ENCODE measurements at places on chromosomes 6 and 20.

GRCh38 chr20:24983896-24984295 is 8.7 kb downstream of the APMAP start:
- DNase-seq = no peak

DNA sequence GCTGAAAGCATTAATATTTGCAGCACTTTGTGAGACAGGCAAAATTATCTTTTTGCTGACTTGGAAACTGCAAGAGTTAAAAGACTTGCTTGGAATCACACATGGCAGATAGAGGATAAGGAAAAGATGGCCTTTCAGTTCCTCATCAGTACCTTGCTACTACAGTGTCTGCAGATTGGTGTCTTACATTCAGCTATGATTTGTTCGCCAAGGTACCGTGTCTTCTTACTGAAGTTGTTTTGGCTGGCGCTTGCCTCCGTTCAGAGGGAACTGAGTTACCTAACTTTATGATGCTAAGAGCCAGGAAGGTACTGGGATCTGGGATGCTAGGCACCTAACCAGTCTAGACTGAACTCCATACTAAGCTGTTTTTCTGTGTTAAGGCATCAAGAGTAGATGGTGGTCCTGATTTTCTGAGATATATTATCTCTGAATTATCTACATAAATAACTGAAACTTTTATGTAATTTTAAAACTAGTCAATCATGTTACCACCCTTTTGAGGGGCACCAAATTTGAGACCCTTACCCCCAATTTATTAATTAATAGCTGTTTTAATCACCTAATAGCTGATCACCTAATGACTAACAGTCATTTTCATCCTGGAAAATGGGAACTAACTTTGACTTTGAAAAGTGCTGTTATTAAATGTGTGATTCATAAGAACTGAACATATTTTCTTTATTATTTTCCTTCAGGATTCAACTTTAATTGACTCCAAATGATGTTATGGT is 2.5 kb downstream of the WTAP start:
- peak; percentile 18 for DNase-seq

- no peak for DNase-seq
These were observed 37.3 kb downstream of the ZNF217 start for GRCh38 chr20:53556267-53556897.

DNA sequence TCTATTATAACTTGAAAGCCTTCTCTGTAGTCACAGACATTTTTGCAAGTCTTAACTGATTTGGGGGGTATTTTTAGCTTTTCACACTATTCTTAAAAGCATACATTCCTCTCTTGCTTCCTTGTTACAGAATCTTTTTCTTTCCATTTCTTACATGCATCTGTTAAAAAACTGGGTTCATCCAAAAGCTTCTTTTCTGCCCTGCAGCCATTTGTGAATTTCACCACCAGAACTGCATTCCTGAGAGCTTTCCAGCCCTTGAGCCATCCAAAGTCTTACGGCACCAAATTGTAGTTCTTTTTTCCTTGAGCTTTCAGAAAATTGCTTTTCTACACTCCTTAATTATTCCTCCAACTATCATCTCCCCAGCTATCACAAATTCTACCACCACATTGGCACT is 19.7 kb upstream of the GSTA4 start:
- DNase-seq = no peak

- DNase-seq = no peak
These were observed 1.1 kb downstream of the PPP1R18 start for GRCh38 chr6:30685157-30686008.

- DNase-seq = no peak
These were observed 13.0 kb downstream of the DYNLT2 start for GRCh38 chr6:169738204-169738975.

DNA sequence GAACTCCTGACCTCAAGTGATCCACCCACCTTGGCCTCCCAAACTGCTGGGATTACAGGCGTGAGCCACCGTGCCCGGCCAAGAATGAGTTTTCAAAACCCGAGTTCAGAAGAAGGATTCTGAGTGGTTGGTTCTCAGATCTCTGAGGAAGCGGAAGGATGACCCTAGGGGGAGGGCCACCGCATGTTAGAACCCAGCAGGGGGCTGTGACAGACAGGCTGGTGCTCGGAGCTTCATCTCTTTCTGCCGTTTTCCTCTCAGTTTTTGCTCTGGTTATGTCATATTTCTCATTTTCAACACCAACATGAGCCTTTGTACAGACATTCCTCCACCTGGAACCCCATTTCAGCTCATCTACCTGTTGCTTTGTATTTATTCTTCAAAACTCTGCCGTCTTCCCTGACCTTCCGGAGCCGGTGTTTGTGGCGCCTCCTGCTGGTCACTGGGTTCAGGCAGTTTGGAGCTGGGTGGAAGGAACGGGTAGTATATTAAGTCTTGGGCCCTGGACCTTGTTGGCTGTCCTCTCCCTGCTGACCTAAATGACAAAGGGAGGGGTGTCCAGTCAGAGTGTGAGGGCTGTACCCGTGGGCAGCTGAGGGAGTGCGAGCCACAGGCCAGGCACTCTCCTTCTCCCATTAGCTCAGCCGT is at the start of gene DEFB123:
Gene DEFB123, plus strand, starts transcription at position 621 of the 648 bp plus-strand sequence. CDS start 67 bp downstream, outside the sequence.
- DNase-seq = no peak

GRCh38 chr6:3026791-3027626 is 27.3 kb downstream of the NQO2 start:
- peak; percentile 44 for DNase-seq

DNA sequence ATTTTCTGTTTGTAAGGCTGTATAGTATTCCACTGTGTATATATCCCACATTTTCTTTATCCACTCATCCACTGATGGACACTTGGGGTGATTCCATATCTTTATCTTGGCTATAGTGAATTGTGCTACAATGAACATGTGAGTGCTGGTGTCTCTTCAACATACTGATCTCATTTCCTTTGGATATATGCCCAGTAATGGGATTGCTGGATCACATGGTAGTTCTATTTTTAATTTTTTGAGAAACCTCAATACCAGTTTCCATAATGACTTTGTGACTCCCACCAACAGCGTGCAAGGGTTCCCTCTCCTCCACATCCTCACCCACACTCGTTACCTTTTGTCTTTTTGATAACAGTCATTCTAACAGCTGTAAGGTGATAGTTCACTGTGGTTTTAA is 166.0 kb downstream of the ARHGAP18 start:
- no peak for DNase-seq

DNA sequence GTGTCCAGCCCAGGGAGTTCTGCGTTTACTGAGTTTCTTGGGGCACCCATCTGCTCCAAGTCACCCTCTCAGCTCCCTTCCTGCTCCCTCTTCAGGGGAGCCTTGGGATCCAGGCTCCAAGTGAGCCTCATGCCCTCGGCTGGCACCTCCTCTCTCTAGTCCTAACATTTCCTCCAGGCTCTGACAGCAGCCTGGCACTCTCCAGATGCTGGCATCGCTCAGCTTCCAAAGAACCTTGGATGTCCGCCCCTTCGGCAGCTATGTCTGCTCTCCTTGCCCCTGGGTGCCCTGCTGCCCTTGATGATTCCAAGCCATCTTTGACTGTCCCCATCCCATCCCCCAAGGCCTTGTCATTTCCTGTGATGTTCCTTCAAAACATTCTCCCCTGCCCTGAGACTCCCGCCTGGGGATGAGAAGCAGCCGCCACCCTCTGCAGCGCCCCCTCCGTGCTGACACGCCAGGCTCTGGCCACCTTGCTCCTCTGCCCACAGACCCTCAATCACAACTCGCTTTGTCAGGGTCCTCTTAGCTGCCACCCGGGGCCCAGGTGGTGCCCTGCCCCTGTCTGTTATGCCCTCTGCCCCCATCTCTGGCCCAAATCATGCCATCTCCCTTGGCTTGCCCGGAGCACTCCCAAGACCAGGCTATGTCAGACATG is 6.6 kb upstream of the GFRA4 start:
- DNase-seq = no peak

DNA sequence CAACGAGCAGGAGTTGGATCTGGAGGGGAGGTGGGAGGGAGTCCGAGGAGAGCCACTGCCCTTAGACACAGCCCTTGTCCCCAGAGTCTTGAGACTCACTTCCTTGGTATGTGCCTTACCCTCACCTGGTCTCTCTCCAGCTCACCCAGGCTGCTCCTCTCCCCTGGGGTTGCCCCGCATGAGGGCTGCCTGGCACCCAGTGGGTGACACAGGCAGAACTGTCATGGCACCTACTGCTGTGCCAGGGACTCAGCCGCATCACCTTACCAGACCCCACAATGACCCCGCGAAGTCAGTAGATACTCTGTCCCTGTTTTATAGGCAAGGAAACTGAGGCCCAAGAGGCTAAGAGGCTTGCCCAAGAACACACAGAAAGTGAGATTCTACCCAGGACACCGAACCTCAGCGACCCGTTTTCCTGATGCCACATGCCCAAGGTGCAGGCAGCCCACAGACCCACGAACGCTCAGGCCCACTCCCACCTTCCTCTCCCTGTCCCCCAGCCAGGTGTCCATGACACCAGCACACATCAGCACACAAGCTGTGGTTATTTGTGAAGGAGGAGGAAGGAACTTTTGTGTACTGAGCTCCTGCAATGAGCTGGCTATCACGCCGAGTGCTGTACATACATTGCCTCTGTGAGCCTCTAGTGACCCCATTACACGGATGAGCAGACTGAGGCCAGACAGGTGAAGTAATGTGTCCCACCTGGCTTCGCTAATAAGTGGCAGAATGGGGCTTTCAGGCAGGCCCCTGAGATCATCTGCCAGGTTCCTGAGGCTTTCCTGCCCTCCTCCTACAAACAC is 168.1 kb downstream of the GRM4 start:
- no peak for DNase-seq

- DNase-seq = no peak
These were observed 44.0 kb downstream of the SIM1 start for GRCh38 chr6:100420711-100421110.

GRCh38 chr20:49913399-49914047 is 1.8 kb downstream of the SPATA2 start:
- no peak for DNase-seq

DNA sequence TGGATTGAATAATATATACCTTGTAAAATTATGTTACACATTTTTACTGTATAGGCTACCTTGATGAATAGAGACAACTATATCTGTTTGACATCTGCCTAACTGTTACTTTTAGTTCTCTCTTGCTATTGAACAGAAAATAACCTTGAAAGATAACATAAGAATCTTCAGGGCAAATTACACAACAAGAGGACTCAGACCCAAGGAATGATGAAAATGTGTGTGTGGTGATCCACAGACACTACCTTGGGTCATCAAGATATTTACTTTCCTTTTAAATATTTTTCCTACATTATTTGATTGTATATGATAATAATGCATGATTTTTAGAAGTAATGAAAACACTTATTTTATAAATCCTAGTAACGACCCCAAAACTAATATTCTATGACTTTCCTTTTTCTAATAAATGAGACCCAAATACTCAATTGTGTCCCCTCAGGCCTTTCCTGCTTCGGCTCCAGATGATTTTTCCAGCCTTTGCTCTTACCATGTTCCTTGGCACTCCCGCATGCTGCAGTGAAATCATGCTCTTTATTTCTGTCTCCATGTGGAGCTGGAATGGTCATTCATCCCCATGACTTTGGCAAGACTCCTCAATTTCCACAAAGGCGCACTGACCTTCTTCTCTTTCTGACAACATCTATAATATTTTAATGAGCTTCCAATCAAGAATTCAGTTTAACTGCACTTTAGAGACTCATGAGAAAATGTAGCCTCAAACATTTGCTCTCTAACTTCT is 187.6 kb downstream of the EPM2A start:
- DNase-seq = no peak

- no peak for DNase-seq
These were observed 1380.6 kb upstream of the DEFB115 start for GRCh38 chr20:29876911-29877285.

GRCh38 chr6:46637145-46637544 is 15.5 kb downstream of the CYP39A1 start:
- DNase-seq = no peak

DNA sequence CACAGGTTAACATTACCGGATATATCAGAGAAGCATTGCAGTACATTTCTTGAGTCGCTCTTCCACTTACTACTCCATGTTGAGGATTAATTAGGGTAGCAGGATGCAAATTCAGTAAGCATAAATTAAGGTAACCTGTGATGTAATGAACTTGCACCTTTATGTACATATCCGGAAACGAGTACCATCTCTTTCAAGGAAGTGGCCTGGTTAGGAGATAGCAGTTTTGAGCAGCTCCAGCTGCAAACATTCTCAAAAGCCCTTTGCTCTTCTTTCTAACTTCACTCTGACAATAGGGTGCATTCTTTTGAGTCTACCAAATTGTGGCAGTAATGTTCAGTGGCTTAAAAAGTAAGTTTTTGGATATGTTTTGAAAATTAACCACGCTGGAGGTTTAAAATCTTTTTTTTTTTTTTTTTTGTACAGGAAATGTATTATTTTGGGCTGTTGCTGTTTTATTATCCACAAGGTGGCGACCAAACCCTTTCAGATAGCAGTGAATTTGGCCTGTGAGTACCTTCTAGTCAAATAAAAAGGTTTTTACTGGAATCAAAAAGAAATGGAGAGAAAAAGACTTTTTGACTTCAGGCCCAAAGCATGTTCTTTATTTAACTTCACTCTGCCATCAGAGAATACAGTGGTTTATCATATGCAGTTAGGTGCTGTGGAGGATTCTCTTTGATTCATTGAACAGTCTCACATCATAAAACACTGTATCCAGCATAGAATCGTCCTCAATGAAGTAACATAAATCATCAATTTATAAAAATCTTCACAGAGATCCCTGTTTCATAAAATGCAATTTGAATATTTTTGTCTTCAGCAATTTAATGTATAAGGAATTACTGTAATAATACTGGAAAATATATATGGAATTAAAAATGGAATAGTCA is 8.9 kb downstream of the FAM217B start:
- peak; percentile 75 for DNase-seq

GRCh38 chr6:52407467-52407866 is 12.7 kb upstream of the EFHC1 start:
- peak; percentile 51 for DNase-seq

- no peak for DNase-seq
These were observed 48.1 kb downstream of the PSMG4 start for GRCh38 chr6:3306848-3307247.

- DNase-seq = peak; percentile 74
These were observed 48.0 kb downstream of the ARMC2 start for GRCh38 chr6:108896111-108896661.

GRCh38 chr6:108982154-108983113 is 112.2 kb downstream of the SESN1 start:
- no peak for DNase-seq

DNA sequence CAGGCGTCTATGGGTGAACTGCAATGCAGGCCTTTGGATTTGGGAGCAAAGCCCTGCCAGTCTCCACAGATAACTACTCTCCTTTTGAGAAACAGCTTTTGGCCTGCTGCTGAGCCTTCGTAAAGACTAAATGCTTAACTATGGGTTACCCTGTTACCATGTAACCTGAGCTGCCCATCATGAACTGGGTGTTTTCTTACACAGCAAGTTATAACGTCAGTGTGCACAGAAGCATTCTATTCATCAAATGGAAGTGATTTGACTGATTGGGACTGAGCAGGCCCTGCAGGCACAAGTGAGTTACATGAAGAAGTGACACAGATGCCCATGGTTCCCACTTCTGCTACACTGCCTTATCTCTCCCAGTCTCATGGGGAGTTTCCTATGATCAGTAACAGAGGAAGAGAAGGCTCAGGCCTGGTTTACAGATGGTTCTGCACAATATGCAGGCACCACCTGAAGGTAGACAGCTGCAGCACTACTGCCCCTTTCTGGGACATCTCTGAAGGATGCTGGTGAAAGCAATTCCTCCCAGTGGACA is 319.1 kb downstream of the CD83 start:
- DNase-seq = no peak
